ENCODE measurements at places on chromosomes 3 and 15.

DNA sequence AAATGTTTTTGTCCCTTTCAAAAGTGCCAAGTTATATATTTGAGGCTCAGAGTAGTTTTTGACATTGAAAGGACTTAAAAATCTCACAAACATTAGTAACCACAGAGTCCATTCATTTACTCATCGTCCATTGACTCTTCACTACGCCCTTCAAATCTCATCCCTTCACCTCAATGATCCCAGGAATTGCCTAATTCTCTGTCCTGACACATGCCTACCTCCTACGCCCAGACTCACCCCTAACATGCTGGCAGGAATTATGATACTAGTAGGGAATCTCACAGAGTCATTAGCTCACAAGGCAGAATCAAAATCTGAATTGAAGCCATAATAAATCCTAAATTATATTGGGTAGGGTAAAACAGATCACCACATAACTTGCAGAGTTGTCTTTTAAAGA lies 410.1 kb downstream of the RAP2B start:
- no peak for DNase-seq

DNA sequence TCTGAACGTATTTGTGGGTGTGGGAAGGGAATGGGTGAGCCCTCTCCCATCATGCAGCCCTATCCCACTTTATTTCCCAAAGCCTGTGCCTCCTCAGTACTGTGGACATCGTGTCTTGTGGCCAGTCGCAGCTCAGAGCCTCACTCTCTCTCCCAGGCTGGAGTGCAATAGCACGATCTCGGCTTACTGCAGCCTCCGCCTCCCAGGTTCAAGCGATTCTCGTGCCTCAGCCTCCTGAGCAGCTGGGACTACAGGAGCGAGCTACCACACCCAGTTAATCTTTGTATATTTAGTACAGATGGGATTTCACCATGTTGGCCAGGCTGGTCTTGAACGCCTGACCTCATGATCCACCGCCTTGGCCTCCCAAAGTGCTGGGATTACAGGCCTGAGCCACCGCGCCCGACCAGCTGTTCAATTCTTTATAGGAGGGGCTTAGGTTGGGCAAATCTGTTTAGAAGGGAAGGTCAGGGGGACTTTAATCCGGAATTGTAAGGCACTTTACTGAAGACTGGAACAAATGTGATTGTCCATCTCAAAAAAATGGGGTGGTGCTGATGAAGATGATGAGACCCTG lies 42.7 kb upstream of the BDH1 start:
- no peak for DNase-seq

GRCh38 chr3:171758109-171758508 lies 52.2 kb downstream of the PLD1 start:
- no peak for DNase-seq

GRCh38 chr15:78358102-78358870 lies 18.1 kb downstream of the CRABP1 start:
- no peak for DNase-seq

GRCh38 chr15:95025924-95026728 lies 794.8 kb downstream of the MCTP2 start:
- no peak for DNase-seq

DNA sequence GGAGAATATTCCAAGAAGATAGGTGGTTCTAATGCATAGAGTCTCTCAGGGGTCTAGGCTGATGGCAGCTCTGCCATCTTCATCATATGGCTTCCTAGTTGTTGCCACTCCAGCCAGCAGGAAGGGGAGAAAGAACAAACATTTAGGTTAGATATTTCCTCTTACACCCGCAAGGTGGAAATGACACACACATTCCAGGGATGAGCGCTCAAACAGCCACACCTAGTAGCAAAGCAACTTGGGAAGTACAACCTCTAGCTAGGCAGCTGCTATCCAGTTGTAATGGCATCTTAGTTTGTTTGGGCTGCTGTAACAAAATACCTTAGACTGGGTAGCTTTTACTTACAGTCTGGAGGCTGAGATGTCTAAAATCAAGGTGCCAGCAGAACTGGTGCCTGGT lies 51.9 kb upstream of the ADAMTSL3 start:
- no peak for DNase-seq

GRCh38 chr15:66733976-66734375 lies 31.9 kb downstream of the SMAD6 start:
- DNase-seq, result no peak

DNA sequence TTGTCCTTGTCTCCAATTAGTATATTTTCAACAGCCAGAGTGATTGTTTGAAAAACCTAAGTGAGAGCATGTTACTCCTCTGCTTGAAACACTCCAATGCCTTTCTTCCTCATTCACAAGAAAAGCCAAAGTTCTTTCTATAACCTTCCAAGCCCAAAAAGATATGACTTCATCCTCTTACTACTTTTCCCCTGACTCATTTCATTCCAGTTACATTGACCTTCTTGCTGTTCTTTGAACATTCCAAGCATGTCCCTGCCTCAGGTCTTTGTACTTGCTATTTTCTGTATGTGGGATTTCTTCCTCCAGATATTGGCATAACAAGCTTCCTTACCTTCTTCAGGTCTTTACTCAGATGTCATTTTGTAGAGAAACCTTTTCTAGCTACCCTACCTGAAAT lies 28.3 kb downstream of the EHHADH start:
- no peak for DNase-seq

All from NCI-H510A (cell line).